ENCODE measurements at places on chromosomes 12 and 14.

DNA sequence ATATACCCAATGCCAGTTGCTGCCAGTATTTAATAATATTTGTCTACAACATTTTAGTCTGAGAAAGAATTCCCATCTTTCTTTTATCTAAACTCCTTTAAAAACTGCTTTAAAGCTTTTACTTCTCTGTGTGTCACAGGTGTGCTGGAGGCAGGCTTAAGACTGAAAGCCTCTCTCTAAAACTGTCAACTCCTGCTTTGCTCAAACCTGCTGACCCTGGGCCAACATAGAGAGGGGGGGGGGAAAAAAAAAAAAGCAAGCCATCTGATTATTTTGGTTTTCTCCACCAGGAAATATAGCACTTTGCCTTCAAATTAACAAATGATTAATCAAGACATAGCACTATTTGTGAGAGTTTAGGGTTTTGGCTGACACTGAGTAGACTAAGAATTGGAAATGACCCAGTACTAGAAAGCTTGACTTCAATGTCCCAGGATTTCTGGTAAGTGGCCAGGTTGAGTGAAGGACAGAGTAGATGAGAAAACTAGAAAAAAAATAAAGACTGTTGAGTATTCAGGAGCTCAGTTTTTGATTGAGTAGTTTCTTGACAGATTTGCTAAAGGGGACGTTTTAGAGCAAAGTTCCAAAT, 357.0 kb upstream of the FLRT2 start:
- no peak for DNase-seq

DNA sequence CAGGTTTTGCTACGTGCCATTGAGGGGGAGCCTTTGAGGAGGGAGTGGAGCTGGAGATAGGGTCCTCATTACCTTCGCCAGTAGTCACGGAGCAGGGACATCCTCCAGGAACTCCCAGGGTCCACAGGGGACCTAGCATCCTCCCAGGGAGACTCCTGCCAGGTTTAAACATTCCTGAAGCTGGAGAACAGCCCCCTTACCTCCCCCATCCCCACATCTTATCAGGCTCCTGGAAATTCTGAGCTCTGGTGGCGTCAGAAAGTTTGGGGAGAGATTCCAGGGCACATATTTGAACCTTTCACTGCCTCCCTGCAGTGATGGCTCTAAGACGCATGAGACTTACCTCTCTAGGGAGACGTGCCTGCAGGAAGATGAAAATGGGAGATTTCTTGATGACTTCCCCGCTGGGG, 192.3 kb upstream of the GSC start:
- DNase-seq, result no peak

DNA sequence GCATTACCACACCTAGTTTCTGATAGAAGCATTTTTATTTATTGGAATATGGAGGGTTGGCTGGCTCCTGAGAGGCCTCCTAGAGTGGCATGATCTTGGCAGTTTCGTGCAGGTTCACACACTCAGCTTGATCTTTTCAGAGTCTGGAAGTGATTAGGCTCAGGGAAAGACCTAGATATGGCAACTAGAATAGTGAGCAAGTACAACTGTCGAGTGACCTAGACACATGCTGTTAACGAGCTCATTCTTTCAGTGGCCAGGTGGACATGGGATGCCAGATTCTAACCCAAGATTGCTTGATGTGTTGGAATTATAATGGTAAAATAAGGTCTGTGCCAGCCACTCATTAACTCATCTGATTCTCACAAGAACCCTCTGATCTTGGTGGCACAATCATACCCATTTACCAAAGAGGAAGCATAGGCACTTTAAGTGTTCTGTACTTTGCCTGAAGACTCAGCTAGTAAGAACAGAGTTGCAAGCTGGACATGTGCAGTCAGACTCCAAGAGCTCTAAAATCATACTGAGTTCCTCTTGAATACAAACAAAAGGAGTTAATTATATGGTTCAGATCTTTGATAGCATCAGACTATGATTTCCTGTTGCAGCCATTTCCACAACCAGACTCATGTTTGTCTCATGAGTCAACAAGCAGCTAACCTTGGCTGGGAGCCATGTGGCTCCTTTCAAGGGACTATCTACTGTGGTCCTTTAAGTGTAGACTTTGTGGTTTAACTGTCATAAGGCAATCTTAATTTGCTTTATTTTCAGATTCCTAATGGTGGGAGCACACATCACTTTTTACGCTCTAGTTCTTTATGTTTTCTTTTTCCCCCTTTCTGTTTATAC, 144.2 kb downstream of the PLEKHA5 start:
- no peak for DNase-seq

DNA sequence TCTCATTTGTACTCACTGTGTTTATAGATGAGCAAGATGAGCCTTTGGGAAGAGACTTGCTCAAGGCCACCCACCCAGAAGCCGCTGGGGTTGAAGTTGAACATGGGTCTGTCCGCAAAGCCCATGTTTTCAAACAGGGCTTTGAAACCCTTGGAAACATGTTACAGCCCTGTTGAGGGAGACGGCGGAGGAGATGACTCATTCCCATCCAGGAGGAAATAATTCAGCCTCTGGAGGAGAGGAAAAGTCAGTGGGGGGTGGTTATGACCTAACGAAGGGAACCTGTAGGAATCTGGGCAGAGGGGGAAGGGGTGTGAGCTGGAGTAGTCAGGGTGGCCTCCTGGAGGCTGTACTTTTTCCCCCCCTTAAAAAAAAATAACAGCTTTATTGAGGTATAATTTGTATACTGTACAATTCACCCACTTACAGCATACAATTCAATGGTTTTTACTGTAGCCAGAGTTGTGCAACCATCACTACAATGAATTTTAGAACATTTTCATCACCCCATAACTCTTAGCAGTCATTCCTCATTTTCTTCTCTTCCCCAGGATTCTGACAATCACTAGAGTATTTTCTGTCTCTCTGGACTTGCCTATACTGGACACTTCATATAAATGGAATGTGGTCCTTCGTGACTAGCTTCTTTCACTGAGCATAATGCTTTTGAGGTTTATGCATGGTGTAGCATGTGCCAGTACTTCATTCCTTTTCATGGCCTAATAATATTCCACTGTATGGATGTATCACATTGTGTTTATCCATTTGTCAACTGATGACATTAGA, 1.9 kb upstream of the RIN3 start:
- DNase-seq, result no peak

DNA sequence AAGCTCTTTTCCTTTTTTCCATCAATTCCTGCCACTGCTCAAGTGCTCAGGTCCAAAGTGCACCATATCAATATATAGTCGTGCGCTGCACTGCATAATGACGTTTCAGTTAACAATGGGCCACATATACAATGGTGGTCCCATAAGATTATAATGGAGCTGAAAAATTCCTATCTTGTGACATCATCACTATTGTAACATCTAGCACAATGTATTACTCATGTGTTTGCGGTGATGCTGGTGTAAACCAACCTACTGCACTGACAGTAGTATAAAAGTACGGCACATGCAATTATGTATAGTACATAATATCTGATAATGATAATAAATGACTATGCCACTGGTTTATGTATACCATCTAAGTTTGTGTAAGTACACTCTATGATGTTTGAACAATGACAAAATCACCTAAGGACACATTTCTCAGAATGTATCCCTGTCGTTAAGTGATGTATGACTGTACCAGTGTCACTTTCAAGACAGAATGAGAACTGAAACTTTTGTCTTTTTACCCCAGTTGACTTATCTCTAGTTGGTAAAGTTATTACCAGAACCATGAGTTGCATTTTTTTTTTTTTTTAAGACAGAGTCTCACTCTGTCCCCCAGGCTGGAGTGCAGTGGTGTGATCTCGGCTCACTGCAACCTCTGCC, 53.7 kb upstream of the INSM2 start:
- no peak for DNase-seq

- no peak for DNase-seq
These were observed 85.6 kb downstream of the CCDC92 start for GRCh38 chr12:123886931-123887582.

GRCh38 chr14:68522510-68523325, 270.1 kb downstream of the ZFP36L1 start:
- no peak for DNase-seq

DNA sequence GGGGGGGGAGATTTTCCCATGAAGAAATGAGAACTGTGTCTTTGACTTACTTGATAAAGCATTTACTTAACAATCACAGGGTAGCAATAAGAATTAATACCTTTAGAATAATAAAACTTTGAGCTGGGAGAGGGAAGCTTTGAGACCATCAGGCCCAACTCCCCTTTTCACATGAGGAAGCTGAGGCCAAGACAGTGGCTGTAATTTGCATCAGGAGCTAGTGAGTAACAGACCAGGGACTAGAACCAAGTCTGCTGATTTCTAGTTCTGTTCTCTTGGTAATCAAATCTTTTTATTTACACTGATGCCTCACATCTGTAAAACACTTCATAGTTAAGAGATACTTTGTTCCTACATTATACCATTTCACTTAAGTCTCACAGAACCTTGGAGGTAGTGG, 28.7 kb downstream of the TTC8 start:
- DNase-seq, result no peak

GRCh38 chr12:84157170-84157569, 755.4 kb downstream of the SLC6A15 start:
- no peak for DNase-seq

GRCh38 chr14:68956724-68957123, 22.4 kb downstream of the ACTN1 start:
- DNase-seq, result no peak

GRCh38 chr14:22980672-22981089, 1.7 kb downstream of the AJUBA start:
- DNase-seq, result no peak

- no peak for DNase-seq
These were observed 934.4 kb downstream of the AACS start for GRCh38 chr12:125999628-126000027.

GRCh38 chr12:14317362-14318146, 47.9 kb upstream of the ATF7IP start:
- no peak for DNase-seq

DNA sequence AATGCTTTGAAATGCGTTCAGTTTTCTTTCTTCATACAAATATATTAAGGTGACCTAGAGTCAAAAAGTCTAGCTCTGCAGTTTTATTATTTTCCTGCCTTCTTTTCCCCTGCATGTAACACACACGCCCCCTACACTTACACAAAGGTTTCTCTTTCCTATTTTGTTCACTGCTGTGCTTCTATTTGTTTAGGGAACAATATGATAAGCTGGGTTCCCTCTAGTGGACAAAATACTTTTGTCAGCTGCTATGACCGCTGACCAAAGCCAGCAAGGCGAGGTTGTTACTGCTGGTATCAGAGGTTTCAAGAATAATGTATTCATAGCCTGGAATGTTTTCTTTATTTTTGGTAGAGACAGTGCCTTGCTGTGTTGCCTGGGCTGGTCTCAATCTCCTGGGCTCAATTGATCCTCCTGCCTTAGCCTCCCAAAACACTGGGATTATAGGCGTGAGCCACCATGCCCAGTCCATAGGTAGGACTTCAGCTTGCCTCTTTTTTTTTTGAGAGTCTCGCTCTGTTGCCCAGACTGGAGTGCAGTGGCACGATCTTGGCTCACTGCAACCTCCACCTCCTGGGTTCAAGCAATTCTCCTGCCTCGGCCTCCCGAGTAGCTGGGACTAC, 33.4 kb downstream of the FNTB start:
- no peak for DNase-seq

DNA sequence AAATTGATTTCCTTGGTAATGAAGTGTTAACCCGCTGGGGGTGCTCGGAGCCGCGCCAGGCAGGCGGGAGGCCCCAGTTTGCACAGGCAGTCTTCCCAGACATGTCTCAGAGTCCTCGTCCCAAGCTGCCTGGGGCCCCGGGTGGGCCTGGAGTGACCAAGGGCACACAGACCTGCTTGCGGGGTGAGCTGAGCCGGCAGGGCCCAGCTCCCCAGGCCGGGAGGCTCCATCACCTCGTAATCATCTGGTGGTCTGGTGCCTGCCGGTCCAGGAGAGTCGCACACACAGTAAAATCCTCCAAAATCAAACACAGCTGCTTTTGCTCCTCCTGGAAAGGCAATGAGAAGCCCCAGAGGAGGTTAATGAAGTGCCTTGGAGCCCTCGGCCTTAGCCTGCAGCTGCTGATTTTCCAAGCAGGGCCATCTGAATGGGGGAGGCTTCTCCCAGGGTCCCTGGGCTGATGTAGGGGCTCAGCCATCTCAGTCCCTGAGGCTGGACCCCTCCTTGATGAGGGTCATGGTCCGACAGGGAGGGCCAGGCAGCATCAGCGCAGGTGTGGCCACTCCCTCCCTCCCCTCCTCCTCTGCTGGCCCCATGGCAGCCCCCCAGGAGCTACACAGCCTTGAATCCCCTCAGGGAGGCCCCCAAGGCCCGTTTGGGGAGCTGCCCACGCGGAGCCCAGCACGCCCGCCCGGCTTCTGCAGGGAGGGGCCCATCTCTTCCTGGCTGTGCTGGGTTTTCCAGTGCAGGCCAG, 39.4 kb upstream of the FBRSL1 start:
- no peak for DNase-seq

- DNase-seq, result no peak
These were observed 17.1 kb downstream of the SLC35F4 start for GRCh38 chr14:57848786-57849185.

DNA sequence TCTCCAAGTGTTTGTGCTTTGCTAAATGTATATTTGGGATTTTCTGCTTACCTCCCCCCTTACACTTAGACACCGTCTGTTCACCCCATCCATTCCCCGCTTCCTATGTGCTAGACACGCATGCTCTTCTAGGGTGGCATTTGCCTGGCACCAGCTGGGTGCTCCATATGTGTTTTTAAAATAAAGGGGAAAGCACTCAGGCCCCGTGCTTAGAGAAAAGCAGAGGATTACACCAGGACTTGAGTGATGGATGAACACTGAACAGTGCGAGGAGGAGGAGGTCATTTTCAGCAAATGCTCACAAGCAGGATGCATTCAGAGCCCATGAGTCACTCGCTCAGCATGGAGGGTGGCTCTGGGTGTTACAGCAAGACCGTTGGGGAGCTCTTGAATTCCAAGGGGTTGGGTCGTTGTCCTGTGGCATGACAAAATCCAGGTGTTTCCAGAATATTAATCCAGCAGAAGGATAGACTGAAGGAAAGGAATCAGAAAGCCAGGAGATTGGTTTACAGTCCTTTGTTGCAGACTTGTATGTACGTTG, 2.9 kb upstream of the BDKRB1 start:
- no peak for DNase-seq

DNA sequence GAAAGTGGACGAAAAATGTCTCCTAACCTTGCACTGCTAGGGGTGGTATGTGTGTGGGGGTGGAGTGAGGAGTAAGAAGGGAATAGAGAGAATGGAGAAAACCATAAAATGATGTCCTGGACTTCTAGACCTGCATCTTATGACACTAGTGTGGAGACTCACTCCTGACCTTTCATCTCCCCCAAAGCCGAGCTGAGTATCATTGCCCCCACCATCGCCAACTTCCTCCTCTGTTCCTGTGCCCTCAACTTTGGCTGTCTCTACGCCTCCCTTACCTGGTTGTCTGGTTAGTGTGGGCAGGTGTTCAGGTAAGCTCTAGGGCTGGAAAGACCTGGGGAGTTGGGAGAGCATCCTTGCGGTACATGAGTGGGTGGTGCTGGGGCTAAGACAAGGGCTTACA, 4.5 kb upstream of the KLHL33 start:
- no peak for DNase-seq

DNA sequence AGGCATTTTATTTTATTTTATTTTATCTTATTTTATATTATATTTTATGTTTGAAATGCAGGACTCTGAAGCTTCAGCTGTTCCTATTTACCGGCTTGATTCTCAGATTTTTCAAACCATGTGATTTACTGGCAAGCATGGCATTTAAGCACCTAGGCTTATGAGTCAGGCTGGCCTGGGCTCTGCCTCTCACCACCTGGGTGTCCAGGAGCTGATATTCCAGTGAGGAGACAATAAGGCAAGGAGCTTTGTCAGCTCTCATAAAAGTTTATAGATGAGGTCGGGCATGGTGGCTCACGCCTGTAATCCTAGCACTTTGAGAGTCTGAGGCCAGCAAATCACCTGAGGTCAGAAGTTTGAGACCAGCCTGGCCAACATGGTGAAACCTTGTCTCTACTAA, 2.1 kb downstream of the DAO start:
- DNase-seq, result no peak
